Heart right ventricle (tissue), 16 donors: ENCODE measurements at places on chromosomes 5 and 9. TPM values are rescaled to one million over a fixed set of nuclear protein-coding genes. Genes with fewer than 3 reads are reported as not detected.

DNA sequence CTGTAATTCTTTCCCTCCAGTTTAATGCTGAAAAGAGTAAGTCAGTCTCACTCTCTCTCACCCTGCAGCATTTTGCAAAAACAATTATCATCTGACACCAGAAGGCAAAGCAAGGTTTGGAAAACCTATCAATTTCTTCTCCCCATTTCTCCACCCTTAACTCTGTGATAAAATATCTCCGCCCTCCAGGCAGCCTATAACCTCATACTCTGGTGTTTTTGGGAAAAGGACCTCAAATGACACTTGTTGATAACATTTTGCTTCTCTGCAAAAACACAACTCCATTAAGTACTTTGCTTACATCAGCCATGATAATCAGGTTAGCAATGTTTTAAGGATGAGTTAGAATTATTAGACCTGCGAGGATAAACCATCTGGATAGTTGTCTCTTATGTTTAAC, 2.3 kb downstream of the ANKH start:
- no peak for DNase-seq

DNA sequence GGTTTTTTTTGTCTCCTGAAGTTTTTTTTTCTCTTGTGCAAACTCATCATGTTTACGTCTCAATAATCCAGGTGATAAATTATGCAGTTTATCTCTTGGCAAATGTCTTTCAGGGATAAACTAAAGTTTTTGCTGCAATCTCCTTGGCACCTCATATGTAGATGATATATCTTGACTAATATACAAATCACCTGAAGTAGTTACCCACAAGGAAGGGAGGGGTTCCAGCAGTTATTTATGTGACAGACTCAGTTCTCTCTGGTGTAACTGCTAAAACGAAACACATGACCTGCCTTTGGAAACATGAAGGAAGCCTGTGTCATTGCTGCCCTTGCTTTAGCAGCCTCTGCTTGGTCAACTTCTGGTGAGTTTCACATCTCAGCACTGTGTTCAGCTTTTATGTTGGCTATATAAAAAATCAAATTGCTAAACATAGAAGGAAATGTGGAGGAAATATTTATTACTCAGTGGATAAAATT, 39.3 kb upstream of the KIAA1958 start:
- no peak for DNase-seq

- DNase-seq, result no peak
These were observed 106.1 kb upstream of the PHYKPL start for GRCh38 chr5:178338750-178339144.

DNA sequence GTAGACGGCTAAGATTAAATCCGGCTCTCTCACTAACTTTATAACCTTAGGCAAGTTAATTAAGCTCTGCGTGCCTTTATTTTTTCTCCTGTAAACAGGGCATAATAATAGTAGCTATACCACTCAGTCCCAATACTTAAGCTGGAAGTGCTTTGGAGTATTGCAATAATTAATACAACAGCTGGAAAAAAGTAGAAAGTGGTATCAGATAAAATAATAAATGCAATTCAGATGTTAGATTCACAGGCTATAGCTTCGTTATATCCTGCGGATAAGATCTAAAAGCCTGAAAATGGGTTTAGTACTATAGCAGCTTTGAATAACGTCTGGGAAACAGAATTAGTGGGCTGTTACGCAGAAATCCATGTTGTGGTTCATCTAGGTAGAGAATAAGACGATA, 51.8 kb downstream of the MEGF9 start:
- DNase-seq, result no peak

DNA sequence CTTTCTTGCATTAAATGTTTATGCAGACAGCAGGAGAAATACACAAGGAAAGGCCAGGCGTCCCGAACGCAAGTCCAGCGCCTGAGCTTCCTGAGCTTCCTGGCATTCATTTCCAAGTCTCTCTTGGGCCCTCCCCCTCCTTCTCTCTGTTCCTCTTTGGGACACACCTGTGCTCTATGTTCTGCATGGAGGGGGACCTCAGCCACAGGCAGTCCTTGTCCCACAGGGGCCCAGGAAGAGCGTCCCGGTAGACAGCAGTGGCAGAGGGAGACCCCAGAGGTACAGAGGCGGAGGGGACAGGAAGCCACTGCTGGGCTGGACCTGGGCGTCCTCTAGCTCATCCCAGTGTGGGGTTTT, 221.3 kb downstream of the C9orf50 start:
- DNase-seq, result no peak

- no peak for DNase-seq
These were observed 46.8 kb upstream of the FER start for GRCh38 chr5:108700930-108701329.

DNA sequence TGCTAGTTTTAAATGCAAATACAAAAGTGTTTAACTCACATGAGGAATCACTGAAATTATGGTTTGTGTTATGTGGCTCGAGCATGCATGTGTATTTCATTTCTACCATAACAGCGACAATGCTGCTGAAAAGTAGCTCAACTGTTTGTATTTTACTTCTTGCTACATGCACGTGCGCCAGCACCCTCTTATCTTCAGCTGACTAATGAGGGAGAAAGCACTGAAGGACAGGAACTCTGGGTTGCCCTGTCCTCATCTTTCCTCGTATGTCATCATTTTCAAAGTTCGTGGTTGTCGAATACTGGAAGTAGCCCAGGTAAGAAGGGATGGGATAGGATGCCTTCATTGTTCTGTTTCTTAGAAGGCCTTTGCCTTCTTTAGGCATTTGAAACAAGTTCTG, 120.3 kb downstream of the SYK start:
- no peak for DNase-seq

DNA sequence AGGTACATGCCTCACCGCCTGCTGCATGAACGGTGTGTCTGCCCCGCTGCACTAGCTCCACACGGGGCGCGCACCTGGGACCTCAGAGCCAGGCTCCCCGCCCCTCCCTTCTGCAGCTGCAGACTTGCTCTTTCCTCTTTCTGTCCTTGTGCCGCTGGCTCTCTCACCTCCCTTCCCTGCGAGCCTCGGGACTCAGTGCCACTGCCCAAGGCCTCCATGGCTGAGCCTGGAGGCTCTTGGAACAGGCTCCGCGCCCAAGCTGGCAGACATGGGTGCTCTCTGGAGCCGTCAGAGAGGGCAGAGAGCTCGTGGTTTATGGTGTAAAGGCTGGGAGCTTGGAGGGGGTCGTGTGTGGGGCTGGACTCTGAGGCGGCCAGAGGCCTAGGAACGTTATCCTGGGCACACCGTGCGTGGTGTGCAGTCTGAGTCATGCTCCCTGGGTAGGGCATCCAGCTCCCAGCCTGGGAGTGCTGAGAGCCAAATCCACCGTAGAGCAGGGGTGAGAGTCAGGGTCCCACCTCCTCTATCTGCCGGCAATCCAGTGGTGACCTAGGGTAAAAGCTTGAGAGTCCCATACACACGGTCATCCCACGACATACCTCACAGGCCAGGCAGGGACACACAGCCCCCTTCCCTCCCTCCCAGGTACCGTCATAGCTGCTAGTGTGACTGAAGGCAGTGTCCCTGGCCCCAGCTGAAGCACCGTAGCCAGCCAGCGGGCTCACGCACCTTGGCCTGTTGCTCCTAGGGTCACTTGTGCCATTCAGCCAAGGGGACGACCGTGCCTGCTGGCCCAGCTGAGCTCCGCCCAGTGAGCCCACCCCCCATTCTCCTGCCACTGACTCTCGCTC, 22.4 kb downstream of the GOLGA2 start:
- DNase-seq, result no peak

DNA sequence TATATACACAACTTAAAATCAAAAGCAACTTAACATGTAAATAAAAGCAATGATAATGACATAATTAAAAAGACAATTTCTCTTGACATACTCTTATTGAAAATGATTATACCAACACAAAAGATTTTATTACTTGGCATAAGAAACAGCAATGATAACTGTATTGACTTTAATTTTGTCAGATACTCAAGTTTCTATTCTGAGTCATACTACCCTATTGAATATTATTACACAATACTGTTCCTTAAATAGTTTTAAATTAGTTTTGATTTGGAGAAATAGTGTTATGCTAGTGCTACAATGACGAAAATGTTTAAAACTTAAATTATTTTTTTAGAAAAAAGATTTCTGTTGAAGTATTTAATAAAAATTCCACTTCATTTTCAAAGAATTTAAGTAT, 1319.3 kb upstream of the C9orf72 start:
- no peak for DNase-seq

DNA sequence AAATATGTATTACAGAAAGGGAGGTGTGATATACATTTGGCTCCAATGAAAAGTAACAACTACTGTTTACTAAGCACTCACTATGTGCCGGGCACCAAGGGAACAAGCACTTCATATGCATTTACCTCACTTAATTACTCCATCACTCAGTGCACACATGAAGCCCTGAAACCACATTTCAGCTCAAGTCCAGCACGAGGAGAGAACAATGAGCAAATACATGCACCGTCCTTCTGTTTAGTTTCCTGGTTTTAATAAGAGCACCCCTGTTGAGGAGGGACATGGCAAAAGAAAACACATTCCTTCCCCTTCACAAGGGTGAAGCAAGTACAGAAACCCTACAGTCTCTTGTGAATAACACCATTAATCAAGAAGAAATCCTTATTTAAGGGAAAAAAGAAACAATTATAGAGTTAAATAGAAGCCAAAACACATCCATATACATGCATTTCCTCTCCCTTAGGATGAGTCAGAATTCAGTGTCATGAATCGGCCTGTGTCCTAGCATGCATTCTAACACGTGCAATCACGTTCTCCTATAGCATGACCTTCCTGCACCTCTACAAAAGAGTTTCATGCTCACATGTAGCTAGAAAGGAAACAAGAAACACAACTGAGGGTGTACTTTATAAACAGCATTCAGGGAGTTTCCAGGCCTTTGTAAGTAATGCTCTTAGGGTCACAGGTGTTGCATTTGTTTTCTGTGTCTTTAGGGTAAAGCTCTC, 411.6 kb downstream of the BNC2 start:
- no peak for DNase-seq

DNA sequence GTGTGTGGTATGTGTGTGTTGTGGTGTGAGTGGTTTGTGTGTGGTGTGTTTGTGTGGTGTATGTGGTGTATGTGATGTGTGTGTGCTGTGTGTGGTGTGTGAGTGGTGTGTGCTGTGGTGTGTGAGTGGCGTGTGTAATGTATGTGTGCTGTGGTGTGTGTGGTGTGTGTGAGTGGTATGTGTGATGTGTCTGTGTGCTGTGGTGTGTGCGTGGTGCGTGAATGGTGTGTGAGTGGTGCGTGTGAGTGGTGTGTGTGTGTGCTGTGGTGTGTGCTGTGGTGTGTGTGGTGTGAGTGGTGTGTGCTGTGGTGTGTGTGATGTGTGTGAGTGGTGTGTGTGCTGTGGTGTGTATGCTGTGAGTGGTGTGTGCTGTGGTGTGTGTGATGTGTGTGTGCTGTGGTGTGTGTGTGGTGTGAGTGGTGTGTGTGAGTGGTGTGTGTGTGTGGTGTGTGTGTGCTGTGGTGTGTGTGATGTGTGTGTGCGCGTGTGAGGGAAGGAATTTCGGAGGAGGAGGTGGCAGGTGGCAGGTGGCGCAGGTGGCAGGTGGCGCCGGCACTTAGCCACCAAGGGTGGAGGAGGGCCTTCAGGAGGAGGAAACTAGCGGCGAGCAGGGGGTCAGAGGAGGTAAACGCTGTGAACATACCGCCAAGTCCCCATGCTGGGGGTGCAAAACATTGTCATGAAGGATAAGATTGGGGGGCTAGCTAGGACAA, 191.8 kb downstream of the MELK start:
- DNase-seq, result no peak

GRCh38 chr5:144120661-144121180, 49.7 kb downstream of the YIPF5 start:
- no peak for DNase-seq

- no peak for DNase-seq
These were observed 1218.2 kb downstream of the FOXD4L5 start for GRCh38 chr9:64066736-64067368.

GRCh38 chr9:107627781-107628180, 138.2 kb upstream of the KLF4 start:
- DNase-seq, result no peak

- no peak for DNase-seq
These were observed 105.2 kb downstream of the GNAQ start for GRCh38 chr9:77926371-77926878.

GRCh38 chr5:169668732-169669131, 31.7 kb downstream of the DOCK2 start:
- DNase-seq, result no peak

- no peak for DNase-seq
These were observed 36.0 kb downstream of the RCL1 start for GRCh38 chr9:4828761-4829160.

DNA sequence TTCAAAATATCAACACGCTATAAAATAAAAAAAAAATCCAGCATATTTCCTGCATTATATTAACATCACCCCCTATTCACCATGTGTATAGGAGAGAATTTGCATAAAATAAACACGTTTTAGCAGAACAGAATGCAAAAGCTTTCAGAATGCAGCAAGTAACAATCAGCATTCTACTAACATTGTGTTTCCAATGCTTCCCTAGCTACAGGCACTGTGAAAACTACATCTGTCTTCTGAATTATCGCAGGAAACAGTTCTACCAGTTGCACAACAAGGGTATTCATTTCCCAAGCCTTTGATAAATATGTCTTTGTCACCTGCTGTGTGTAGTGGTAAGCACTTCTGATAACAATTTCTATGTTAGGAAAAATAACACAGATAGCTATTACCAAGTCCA, 1015.8 kb downstream of the CDH18 start:
- no peak for DNase-seq

- no peak for DNase-seq
These were observed 10.4 kb upstream of the CRB2 start for GRCh38 chr9:123345567-123345955.

LHX6 gene
- polyA plus RNA-seq, result 7.3 TPM

PRR16 gene
- 6.1 TPM for polyA plus RNA-seq

PCDHAC2 gene
- polyA plus RNA-seq, result 0.04 TPM

SPATA31E1 gene
- not detected for polyA plus RNA-seq

SLC1A1 gene
- 3.5 TPM for polyA plus RNA-seq

C9 gene
- not detected for polyA plus RNA-seq

NR4A3 gene
- 2.6 TPM for polyA plus RNA-seq

TTC39B gene
- polyA plus RNA-seq, result 0.52 TPM

IFNA7 gene
- polyA plus RNA-seq, result not detected
